ENCODE measurements at places on chromosomes 1 and 21.

DNA sequence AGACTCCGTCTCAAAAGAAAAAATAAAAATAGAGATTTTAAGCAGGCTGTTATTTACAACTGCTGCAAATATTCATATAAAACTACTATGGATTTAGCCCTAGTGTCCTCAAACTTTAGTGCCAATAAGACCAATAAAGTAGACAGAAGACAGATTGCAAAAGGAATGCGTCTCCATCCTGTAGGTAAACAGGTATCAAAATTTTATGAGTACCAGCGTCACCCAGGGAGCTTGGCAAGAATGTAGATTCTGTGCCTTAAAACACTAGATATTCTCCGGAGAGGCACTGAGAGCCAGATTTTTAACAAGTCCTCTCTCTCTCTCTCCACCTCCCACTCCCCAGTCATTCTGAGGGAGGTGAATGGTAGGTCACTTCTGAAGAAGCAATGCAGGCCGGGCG is 18.4 kb downstream of the SMYD3 start:
- no peak for DNase-seq

- no peak for DNase-seq
Measured at GRCh38 chr1:68230484-68230802, 1.9 kb downstream of the WLS start.

- no peak for DNase-seq
Measured at GRCh38 chr1:17207540-17207939, 2.6 kb downstream of the PADI1 start.

GRCh38 chr21:17201741-17202260 is 311.0 kb upstream of the CXADR start:
- DNase-seq = no peak

- DNase-seq = no peak
Measured at GRCh38 chr1:222680080-222680479, 32.2 kb downstream of the AIDA start.

GRCh38 chr1:178342745-178343144 is 154.0 kb downstream of the CLEC20A start:
- no peak for DNase-seq
